Stimulated activated CD4-positive, alpha-beta T cell treated with anti-CD3 and anti-CD28 coated beads, Interleukin-2, amount 100 ng/mL, for 24 hours (primary cell): ENCODE measurements at places on chromosomes 7 and 10.

- DNase-seq = no peak
Measured at GRCh38 chr10:31345886-31346285, 26.9 kb downstream of the ZEB1 start.

DNA sequence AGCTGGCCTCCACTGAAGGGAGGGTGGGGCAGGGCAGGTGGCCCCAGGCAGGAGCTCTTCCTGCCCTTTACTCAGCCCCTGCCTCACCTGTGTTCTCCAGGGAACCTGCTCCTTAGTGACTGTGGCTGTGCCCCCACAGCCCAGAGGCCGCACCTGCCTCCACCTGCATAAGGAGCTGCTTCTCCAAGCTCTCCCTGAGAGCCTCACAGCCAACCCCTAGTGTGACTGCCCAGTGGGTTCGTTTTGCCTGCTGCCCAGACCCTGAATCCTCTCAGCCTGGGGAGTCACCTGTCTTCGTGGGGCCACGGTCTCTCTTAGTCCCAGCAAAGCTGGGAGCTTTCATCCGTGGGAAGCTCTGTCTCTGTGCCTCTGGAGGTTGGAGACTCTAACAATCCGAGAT is 94.4 kb downstream of the GLRX3 start:
- no peak for DNase-seq

DNA sequence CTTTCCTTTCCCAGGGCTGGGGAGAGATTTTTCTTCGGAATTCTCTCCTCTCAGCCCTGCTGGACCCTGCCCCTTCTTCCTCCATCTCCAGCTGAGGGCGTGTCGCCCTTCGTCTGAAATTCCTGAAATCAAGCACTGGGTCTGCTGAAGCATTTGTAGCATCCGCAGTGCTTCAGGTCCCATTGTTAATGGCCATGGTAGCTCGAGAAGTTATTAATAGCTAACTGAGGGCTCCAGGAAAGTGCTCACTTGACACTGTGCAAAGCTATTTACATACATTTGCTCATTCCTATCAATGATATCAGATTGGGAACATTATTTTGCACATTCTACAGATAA is 515 bp downstream of the FAM149B1 start:
- DNase-seq = no peak

DNA sequence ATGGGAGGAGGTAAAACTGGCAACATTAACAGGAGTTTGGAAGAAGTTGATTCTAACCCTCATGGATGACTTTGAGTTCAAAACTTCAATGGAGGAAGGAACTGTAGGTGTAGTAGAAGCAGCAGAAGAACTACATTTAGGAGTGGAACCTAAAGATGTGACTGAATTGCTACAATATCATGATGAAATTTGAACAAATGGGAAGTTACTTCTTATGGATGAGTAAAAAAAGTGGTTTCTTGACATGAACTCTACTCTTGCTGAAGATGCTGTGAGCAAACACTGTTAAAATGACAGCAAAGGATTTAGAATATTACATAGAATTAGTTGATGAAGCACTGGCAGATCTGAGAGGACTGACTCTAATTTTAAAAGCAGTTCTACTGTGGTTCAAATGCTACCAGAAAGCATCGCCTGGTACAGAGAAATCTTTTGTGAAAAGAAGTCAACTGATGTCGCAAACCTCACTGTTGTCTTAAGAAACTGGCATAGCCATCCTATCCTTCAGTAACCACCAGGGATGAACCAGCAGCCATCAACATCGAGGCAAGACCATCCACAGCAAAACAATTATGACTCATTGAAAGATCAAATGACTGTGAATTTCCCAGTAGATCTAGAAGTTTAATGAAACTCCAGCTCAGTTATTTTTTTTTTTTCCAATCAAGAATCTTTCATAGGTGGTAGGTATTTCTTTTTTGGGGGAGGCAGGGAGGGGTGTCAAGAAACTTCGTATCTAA is 20.8 kb downstream of the BRAF start:
- DNase-seq = no peak

DNA sequence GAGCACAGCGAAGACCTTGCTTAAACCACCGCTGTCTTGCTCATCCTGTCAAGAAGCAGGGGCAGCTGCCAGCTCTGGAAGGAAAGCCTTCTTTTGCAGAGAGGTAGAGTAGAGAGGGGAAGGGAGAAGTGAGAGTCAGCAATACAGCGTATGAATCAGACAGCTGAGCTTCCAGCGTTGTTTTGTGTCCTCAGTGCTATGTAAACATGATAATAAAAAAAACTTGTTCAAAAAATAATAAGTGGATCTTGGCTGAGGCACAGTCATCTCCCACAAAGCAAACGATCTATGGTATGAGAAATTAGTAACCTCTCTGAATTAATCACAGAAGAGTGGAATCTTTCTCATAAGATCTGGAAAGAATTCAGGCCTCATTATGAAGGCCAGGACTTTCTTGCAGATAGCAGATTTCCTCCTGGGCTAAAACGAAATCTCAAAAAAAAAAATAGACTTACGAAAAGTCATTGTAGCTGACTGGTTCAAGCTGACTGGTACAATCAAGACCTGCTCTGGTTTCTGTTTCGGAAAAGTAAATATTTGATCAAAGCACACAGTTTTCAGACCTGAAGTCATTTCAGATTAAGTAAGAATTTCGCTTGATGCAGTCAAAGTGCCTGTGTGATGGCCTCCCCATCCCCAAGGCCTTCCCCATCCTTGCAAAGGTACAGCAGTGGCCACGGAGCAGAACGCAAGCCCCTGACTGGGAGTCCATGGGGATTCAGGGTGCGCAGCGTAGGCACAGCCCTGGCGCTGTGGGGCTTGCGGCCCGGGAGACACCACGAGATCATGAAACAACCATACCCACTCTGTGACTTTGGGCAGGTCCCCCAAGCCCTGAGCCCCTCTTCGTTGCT is 29.4 kb downstream of the CHST15 start:
- DNase-seq = no peak

GRCh38 chr7:55303220-55303619 is 61.9 kb upstream of the LANCL2 start:
- no peak for DNase-seq

GRCh38 chr10:102775935-102776669 is 32.4 kb downstream of the WBP1L start:
- DNase-seq = peak; percentile 19

DNA sequence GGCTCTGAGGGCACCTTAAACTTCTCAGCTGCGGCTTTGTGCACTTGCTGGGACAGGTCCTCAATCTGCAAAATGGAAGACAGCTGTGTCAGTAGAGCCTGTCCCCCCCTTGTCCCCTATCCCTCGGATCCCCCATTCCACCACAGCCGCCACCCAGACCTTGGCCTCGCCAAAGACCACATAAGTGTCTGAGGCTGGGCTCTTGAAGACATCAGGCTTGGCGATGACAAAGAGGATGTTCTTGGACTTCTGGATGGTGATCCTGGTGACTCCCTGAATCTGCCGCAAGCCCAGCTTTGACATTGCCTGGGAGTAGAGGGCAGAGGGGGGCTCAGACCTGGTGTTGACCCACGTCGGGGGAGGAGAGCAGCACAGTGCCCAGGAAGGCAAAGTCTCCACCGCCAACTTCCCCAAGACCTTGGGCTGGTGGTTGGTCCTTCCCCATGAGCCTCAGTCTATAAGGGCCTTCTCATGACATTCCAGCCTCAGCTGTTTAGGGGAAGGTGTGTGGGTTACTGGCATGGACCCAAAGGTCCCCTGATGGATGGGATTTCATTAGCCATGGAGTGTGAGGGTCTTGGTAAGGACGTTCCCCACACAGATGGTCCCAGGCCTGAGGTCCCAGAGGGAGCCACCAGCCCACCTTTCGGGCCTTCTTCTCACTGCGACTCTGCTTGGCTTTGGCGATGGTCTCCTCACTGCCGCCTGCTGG is 7.7 kb downstream of the NACAD start:
- no peak for DNase-seq

GRCh38 chr7:141695803-141696289 is 6.1 kb downstream of the DENND11 start:
- no peak for DNase-seq

DNA sequence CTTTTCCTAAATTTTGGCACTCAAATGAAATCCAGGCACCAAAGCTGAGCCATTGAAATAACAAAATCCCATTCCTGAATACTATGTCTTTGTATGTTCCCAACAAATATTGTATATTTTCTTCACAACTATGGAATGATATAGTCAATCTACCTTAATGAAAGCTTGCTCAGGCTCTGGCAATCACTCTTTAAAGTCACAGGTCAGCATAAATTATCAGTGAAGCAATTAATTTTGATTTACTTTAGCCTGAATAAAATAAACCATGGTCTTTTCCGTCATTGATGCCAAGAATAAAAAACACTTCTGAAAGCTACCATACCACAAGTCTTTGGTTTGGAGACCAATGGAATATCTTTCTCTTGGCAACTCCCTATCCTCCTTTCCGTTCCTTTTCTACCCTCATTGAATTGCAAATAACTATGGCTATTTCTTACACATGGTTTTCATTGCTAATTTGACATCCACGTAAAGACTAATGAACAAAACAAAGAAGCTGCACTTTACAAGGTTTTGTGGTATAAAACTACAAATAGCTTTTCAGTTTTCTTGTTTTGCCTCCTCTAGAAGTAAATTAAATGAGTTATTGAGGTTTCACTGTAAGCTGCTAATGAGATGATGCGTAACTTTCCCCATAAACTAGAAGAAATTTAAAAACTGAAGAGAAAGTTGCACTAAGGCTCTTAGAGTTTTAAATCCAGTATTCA is 166.6 kb downstream of the TAX1BP1 start:
- no peak for DNase-seq

DNA sequence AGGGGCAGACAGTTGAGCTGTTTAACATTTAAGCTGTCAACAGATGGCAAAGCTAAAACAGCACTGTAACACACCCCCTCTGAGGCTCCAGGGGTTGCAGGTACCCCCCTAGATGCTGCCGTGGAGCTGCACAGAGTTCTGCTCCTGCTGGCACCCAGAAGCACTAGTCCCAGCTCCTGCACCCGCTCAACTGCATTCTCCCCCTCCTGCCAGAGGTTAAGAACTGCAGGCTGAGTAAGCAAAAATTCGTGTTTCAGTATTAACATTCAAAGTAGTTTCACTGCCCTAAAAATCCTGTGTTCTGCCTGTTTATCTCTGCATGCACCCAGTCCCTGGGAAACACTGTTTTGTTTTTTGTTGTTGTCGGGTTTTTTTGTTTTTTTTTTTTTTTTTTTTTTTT is 790.8 kb upstream of the KCND2 start:
- no peak for DNase-seq

DNA sequence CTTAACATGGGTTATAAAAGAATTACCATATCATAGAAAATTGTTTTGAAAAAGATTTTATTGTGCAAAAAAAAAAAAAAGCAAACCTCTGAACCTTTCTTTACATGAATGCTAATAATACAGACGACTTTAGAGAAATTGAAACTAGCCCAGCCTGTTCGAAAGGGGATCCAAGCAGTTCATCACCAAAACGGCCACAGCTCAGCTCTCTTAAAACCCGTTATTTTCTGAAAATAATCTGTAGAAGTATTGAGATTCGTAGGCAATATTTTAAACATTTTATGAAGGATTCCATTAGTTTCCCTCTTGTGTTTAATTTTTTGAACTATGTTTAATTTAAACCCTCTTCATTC is 9.9 kb upstream of the GSAP start:
- DNase-seq = no peak

DNA sequence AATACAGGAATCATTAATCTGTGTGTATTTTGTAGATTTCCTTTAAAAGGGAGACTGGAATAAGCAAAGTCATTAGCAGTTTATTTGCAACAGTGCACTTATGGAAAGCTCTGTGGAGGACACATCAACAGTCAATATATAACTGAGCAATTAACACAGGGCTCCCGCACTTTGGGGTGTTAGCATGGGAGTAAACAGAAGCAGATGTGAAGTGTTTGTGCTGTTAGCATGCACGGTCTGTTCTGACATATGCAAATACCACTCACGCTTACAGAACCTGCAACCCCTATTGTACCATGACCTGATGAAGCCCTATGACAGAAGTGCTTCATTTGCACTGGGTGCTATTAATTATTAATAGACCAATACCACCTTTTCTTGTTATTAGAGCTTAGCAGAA is 118.9 kb downstream of the PPP1R3A start:
- no peak for DNase-seq

DNA sequence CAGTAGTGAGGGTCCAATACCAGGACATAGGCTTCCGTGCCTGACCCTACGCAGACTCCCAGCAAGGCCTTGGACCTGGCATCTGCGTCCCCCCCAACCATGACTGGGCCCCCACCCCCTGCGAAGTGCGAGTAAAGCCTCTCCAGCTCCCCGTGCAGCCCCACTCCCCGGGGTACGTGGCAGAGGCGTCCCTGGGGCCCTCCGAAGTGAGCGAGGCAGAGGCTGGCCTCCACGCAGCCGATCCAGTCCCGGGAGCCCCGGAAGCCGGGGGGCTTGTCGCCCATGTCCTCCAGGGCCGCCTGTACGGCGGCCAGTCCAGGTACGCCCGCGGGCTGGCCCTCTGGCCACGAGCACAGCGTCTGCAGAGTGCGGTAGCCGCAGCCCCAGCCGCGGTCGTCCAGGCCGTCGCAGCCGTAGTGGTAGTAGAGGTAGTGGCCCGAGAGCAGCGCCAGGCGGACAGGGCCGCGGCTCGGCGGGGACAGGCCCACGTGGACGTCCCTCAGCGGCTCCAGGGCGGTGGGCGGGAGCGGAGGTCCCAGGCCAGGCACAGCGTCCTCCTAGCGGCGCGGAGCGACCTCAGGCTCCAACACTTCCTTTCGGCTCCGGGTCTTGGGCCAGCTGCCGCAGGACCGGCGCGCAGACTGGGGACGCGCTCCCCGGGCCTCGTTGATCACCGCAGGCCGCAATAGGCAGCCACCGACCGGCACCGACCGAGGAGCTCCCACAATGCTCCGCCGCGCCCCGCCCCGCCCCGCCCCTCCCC is at the start of gene UFSP1:
UFSP1 (minus strand) TSS at position 728 of the 763 bp plus-strand sequence; CDS start at position 284, 444 bp downstream.
- DNase-seq = no peak

- DNase-seq = no peak
Measured at GRCh38 chr10:69418052-69418752, 1.5 kb upstream of the TACR2 start.

DNA sequence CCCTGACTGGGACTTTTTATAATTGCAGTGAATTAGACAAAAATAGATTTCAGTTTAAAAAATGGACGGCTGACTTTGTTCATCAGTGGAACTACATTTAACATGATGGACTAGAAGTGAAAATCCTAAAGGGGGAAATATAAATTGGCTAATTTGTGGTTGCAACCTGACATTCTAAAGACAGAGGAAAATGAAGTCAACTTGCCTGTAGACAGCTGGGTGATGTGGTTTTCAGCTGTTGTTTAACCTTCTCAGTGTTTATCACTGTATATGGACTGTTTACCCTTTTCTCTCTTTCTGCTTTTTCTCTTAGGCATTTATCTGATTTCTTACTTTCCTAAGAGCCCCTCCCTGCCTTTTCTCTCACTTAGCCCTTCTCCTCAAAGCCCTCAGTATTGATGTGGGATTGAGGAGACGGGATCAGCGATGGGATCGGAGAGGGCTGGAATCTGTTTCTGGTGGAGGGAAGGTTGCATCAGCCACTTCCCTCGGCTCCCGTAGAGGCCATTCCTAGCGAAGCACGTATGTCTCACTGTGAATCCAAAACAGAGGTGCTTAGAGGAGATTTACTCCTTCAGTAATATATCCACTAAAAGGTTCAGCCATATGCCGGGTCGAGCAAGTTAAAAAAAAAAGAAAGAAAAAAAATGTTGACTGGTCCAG is 109.0 kb upstream of the KLF6 start:
- no peak for DNase-seq
